HL-60 (cell line): ENCODE measurements at places on chromosomes 16 and 17.

- DNase-seq: peak; percentile 30
Observed at GRCh38 chr17:45307290-45308015, 9.4 kb downstream of the MAP3K14 start.

GRCh38 chr17:29022074-29022473 is 16.2 kb upstream of the SEZ6 start:
- DNase-seq: no peak

DNA sequence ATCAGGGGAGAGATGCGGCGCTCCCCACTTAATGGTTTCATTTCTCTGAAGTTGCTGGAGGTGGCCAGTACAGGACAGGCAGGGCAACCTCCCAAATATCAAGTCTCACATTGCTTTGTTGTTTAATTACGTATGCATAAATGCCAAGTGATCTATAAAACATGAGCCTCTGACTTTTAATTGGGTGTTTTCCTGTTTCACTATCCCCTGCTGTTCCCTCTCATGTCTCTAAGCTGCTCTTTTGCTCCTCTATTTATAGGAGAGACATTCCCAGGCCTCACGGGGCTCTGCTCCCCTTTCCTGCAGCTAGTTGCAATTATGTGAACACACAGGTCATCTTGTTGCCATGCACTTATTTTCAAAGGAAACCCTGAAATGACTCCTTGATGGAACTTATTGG is 1173.5 kb upstream of the GOT2 start:
- no peak for DNase-seq

DNA sequence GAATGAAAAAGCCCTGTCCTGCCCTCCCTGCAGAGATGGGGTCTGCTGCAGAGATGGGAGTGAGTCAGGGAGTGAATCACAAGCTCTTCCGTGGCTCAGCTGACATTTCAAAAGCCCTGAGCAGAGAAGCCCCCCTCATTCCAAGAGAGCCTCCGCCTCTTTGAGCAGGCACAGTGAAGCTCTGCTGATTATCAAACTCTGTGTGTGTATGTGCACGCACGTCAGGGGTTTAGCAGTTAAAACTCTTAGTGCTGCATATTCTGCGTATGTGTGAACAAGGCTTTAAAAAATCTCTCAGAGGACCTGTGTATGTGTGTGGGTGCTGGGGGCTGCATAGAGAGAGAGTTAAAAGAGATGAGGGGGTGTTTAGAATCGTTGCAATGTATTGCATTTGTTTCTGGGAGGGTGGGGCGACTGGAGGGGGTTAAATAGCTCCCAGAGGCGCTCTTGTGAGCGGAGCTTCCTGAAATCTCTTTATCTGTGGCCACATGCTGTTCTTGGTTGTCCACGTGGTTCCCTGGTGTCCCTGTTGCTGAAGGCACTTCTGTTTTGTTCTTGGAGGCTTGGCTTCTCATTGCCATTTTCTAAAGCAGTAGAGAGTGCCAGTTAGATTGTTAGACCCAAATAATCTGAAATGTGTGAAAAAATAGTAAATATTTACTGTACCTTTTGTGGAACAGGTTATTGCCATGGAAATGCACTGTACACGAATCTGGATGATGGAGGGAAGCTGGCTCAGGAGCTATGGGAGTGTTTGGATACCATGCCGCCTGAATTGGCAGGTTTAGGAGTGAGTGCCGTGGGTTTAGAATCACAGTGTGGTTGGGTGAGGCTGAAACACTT is 116.6 kb downstream of the PRKCB start:
- DNase-seq: peak; percentile 37

DNA sequence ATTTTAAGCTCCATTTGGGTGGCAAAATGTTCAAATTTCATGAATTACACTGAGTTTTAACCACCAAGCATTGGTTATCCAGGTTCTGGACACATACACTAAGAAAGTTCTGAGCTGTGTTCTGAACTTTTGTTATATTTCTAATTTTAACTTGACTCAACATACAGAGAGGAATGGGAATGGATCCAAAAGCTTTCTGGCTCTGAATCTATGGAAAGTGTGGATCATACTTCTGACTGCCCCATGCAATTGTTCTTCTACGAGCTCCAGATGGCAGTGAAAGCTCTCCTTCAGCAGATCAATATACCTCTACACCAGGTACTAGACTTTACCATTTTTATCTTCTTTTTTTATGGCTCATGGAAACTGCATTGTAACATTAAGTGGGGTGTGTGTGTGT is 113.0 kb upstream of the NOG start:
- no peak for DNase-seq
